ENCODE measurements at places on chromosomes 7 and 10.

DNA sequence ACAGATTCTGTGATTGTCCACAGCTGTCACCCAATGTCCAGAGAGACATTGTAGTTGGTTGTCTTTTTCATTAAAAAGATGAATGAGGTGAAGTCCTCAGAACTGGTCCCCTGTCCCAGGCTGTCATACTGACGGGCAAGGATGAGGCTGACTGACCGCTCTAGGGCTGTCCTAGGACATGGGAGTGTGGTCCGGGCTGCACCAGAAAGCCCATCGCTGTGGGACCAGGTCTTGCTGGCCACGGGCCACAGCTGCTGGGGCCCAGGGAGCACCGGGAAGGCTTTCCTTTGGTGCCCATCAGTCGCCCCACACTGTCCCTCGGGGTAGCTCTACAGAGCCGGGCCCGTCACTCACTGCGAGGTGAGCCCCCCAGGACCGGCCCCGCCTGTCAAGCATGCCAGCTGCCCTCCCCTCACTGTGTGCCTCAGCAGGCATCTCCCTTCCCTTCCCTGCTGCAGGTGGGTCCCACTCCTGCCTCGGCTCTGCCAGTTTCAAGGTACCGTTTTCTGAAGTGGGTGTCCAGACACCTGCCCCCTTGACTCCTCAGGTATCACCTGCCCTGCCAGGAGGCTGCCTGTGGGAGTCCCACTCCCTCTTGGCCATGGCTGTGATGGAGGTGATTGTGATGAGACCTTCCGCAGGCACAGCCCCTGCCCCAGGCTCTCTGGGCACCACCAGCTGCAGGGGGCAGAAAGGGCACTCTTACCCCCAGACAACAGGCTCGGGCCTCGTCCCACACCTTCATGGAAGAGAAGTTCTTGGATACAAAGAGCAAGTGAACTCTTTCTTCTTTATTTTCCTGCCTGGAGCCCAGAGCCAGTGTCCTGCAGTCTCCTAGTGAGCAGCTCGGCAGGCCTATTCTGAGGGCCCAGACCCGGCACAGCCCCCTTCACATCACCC, 21.7 kb downstream of the LRRC27 start:
- no peak for DNase-seq
- peaks cover 43% of the 10 kb centered on the region for H3K36me3 ChIP-seq
- H3K4me1 ChIP-seq, result no peaks in the 10 kb centered on the region
- H3K27ac ChIP-seq, result no peak overlapping the region
- no peaks in the 10 kb centered on the region for H3K27me3 ChIP-seq

- no peak overlapping the region for H3K27ac ChIP-seq
- no peak for DNase-seq
- peaks cover 19% of the 10 kb centered on the region for H3K36me3 ChIP-seq
- H3K4me1 ChIP-seq, result peaks cover 11% of the 10 kb centered on the region
- H3K27me3 ChIP-seq, result no peaks in the 10 kb centered on the region
- no peak overlapping the region for H3K4me3 ChIP-seq
These were observed 102.8 kb downstream of the PIP4K2A start for GRCh38 chr10:22611425-22612115.

GRCh38 chr7:37016064-37016878, 292.0 kb upstream of the AOAH start:
- no peak for DNase-seq
- no peaks in the 10 kb centered on the region for H3K27me3 ChIP-seq
- H3K36me3 ChIP-seq, result no peaks in the 10 kb centered on the region
- H3K4me1 ChIP-seq, result no peaks in the 10 kb centered on the region
- no peak overlapping the region for H3K27ac ChIP-seq

DNA sequence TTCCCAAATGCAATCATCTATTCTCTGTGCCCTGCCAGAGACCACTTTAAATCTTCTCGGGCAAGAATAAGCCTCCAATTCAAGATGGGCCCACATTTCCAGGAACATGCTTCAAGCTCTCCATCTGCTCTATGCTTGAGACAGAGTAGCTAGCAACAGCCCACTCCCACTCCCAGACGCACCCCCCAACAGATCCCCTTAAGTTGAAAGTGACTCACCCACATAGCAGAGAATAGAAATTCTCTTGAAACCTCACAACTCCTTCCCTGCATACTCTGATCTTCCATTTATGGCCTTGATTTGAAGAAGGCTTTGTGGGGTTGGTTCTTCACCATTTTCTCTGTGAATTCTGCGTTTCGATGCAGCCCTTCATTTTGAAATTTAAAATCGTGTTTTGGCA, 604.0 kb downstream of the INHBA start:
- H3K4me1 ChIP-seq, result peaks cover 1% of the 10 kb centered on the region
- no peaks in the 10 kb centered on the region for H3K27me3 ChIP-seq
- H3K27ac ChIP-seq, result no peak overlapping the region
- H3K4me3 ChIP-seq, result no peak overlapping the region
- no peaks in the 10 kb centered on the region for H3K36me3 ChIP-seq
- DNase-seq, result no peak

GRCh38 chr10:33616956-33617355, 282.5 kb upstream of the NRP1 start:
- no peak for DNase-seq
- H3K4me1 ChIP-seq, result peaks cover 2% of the 10 kb centered on the region

DNA sequence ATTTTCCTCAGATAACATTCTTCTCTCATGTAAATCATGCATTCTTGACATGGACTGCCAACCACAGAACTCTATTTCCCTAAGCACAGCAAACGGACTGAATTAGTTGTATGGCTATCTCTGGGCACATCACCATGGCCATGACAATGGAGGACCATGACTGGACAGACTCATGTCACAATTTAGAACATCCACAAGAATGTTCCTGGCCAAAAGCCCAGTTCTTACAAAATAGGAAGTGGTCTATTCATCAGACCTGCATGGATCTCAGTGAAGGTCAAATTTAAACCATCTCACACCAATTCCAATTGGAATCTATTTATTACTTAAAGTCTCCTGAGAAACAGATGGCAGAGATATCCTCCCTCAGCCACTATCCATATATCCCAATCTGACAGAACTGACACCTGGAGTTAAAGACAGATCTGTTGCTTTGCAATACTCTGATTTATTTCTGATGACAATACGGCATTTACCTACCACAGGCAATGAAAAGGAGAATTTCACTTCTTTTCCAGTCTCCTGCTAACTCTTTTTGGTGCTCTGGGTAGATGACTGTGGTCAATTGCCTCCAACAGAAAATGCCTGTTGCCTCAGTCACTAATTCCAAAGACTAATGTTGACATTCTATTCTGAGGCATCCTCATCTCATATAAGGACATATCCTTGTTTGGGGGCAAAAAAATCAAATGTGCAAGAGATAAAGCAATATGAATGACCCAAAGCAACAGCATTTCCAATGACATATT, 254.8 kb downstream of the HTR7 start:
- H3K27ac ChIP-seq, result no peak overlapping the region
- no peaks in the 10 kb centered on the region for H3K36me3 ChIP-seq
- H3K27me3 ChIP-seq, result no peaks in the 10 kb centered on the region
- H3K4me1 ChIP-seq, result no peaks in the 10 kb centered on the region

DNA sequence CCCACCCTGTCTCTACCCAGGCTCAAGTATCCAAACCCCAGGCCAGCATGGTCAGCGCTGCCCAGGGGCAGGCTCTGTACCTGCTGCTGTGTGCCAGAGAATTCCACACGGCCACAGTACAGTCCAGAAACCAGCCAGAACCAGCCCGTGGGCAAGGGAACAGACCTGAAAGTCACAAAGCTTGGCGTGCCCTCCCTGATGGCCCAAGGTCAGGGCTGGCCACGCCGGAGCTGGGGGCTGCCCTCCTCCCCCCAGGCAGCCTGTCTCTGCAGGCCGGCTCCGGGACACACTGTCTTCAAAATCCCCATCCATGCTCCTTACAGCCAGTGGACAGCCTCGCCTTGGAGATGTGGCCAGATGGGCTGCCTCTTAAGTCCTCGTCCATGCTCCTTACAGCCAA, 78.4 kb downstream of the CTBP2 start:
- H3K27me3 ChIP-seq, result no peaks in the 10 kb centered on the region
- H3K27ac ChIP-seq, result no peak overlapping the region
- H3K36me3 ChIP-seq, result peaks cover 11% of the 10 kb centered on the region
- H3K4me3 ChIP-seq, result no peak overlapping the region
- peaks cover 3% of the 10 kb centered on the region for H3K4me1 ChIP-seq

DNA sequence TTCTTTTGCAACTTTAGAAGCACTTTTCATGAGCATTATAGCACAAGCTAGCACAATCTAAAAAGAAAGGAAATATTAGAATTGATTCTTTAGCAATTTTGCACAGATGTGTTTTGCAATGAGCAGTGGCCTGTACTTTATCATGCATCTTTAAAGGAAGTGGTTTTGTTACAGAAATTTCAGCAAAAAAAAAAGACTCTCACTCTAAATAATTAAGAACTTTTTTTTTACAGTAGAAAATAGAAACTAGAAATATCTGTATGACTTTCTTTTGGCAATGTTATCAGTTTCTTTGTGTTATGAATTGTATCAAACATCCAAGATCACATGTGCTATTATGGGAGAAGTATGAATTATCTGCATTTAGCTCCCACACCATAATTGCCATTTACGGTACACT, 195.7 kb upstream of the KLF6 start:
- no peak overlapping the region for H3K27ac ChIP-seq
- no peaks in the 10 kb centered on the region for H3K27me3 ChIP-seq
- no peak for DNase-seq
- peaks cover 2% of the 10 kb centered on the region for H3K4me1 ChIP-seq
- no peak overlapping the region for H3K4me3 ChIP-seq
- no peaks in the 10 kb centered on the region for H3K36me3 ChIP-seq

DNA sequence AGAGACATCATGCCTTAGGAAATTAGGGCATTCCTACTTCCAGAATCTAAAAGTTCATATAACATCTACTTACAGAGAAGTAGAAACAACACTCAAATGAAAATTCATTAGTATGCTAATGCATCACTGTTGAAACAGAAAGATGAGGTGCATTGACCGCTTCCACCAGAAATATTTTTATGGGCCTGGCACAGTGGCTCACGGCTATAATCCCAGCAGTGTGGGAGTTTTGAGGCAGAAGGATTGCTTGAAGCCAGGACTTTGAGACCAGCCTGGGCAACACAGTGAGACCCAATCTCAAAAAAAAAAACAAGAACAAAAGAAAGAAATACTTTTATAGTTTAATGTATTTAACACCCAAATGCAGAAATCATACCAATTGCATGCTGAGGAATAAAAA, 220.9 kb downstream of the SKIDA1 start:
- H3K27me3 ChIP-seq, result no peaks in the 10 kb centered on the region
- no peaks in the 10 kb centered on the region for H3K36me3 ChIP-seq
- no peak overlapping the region for H3K4me3 ChIP-seq
- H3K27ac ChIP-seq, result no peak overlapping the region
- no peak for DNase-seq

DNA sequence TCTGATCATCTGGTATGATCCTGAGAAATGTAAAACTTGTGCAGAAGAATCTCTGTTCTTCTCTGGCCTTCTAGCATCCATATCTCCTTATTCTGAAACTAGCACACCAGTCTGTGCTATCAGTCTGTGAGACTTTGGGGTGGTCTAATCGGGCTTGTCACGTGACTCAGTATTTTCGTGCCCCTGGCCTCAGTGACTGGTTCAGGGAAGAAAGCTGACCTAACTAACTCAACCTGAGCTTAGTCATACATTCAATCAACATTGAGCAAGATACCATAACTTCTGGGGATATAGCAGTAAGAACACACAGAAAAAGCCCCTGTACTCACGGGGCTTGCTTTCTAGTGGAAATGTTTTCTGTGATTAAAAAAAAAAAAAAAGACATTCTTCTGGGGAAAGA, 109.3 kb downstream of the DKK1 start:
- no peak overlapping the region for H3K4me3 ChIP-seq
- no peak overlapping the region for H3K27ac ChIP-seq
- no peaks in the 10 kb centered on the region for H3K36me3 ChIP-seq
- H3K4me1 ChIP-seq, result no peaks in the 10 kb centered on the region
- H3K27me3 ChIP-seq, result no peaks in the 10 kb centered on the region

DNA sequence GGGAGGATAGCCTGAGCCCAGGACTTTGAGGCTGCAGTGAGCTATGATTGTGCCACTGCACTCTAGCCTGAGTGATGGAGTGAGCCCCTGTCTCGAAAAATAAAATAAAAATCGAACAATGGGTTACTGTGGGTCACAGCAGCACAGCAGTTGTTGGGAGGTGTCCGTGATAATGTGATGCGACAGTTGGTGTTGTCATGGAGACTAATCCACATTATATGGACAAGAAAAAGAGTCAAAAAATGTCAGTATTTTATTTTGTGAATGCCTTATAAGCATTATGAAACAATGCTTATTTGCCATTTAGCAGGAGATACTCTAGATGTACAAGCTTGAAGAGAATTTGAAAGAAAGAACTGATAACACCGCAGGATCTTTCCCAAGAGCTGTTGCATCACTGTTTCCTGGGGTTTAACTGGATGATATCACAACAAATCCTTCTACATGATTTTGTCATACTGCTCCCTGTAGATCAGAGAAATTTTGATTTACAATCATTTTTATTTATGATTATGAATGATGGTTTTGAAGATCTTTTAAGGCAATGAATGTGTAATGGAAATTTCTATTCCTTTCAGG, 195.4 kb downstream of the BAMBI start:
- H3K4me1 ChIP-seq, result peaks cover 7% of the 10 kb centered on the region
- H3K36me3 ChIP-seq, result no peaks in the 10 kb centered on the region
- H3K27ac ChIP-seq, result no peak overlapping the region
- DNase-seq, result no peak

GRCh38 chr7:2399848-2400587, 3.4 kb upstream of the CHST12 start:
- H3K27ac ChIP-seq, result peak overlapping the region; percentile 32
- H3K4me3 ChIP-seq, result no peak overlapping the region
- DNase-seq, result no peak

GRCh38 chr10:47449102-47449978, 34.6 kb downstream of the ANXA8 start:
- peaks cover 36% of the 10 kb centered on the region for H3K27me3 ChIP-seq
- H3K36me3 ChIP-seq, result no peaks in the 10 kb centered on the region
- H3K4me3 ChIP-seq, result no peak overlapping the region
- DNase-seq, result no peak
- no peaks in the 10 kb centered on the region for H3K4me1 ChIP-seq

All from neuronal stem cell (in vitro differentiated cells).